ENCODE measurements at places on chromosomes 4 and X.

DNA sequence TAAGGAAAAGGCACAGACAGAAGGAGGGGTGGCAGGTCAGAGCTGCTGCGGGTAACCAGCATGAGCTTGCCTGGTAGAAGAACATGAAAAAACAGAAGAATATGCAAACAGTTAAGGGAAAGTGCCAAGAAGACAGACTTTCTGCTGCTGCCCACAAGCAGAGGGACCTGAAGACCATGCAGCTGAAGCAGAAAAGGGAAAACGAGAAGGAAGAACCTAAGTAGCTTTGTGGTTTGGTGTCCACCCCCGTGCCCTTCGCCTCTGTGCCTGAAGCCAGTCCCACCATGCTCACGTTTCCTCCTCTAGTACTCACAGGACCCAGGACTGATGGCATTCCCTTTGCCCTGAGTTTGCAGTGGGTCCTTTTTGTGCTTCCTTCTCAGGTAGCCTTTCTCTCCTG, 62.8 kb downstream of the UBA6 start:
- DNase-seq, result no peak

DNA sequence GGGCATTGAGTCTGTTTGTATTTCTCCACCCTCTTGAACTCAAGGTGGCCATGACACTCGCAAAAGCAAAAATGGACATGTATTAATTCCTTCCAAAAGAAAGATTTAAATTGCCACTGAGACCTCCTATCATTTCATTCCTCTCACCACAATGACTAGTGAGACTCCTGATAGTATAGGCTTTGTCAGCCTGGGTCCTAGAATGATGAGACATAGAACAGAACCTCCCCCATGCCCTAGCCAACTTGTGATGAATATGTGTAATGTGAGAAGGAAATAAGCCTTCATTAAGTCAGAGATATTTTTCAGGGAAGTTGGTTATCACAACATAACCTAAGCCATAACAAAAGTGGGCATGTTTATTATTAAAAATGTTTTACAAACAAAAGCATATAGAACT, 62.5 kb downstream of the ASB9 start:
- DNase-seq, result no peak

GRCh38 chrX:112664924-112665323, 14.8 kb downstream of the LHFPL1 start:
- DNase-seq, result no peak

- DNase-seq, result no peak
These were observed 7.0 kb downstream of the TNIP3 start for GRCh38 chr4:121156822-121157769.

DNA sequence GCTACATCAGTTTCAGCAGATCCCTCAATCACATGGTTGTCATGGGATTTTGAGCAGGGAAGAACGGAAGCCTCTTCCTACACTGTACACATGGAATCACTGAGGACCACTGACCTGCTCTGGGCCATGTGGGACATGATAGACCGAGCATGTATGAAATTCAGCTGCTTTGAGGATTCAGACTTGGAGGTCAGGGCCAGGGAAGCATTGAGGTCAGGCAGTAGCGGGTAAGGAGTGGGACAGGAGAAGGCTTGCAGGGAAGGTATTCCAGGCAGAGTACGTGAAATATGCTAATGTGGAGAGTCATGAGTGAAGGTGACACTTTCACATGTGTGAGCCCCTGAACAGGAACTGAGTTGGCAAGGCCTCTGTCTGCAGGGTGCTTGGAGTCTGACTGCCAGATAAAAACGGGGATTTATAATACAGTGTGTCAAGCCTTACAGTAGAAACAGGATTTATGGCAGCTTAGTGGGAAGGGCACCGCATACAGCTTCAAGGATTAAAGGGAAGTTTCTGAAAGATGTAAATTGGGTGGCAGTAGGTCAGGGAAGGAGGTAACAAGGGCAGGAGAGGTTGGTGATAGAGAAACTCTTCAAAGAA, 111.7 kb downstream of the STK32B start:
- DNase-seq, result no peak

DNA sequence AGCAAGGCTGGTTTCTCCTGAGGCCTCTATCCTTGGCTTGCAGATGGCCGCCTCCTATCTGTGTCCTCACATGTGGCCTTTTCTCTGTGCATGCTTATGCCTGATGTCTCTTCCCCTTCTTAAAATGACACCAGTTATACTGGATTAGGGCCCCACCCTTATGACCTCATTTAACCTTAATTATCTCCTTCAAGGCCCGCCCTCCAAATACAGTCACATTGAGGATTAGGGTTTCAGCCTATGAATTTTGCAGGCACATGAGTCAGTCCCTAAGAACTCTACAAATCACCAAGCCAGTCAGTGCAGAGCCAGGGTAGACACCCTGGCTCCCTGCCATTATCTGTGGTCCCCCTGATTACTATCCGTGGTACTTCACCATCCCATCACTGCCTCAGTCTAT, 51.6 kb downstream of the MAML3 start:
- DNase-seq, result no peak

- DNase-seq, result no peak
These were observed 28.5 kb downstream of the TBCK start for GRCh38 chr4:106287353-106287969.

GRCh38 chr4:151727365-151727764, 33.4 kb downstream of the GATB start:
- no peak for DNase-seq

- DNase-seq, result no peak
These were observed 114.6 kb downstream of the CPZ start for GRCh38 chr4:8707045-8707781.

GRCh38 chr4:5018096-5018495, 1.2 kb downstream of the CYTL1 start:
- DNase-seq, result no peak

DNA sequence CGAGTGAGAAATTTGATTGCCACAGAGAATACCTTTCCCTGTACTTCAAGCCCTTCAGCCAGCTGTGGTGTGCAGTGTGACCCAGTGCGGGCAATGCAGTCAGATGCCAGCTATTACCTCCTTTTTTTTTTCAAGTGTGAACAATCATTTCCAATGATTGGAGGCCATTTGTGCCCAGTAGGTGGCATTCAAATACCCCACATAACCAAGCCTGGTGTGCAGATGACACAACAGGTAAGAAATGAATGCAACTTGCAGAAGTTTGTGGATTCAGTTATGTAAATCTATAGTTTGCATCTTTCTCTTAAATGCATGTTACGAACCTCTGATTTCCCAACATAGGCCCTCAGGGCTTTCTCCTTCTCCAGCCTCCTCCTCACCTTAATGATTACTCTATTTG, 98.0 kb downstream of the CLCN4 start:
- no peak for DNase-seq

DNA sequence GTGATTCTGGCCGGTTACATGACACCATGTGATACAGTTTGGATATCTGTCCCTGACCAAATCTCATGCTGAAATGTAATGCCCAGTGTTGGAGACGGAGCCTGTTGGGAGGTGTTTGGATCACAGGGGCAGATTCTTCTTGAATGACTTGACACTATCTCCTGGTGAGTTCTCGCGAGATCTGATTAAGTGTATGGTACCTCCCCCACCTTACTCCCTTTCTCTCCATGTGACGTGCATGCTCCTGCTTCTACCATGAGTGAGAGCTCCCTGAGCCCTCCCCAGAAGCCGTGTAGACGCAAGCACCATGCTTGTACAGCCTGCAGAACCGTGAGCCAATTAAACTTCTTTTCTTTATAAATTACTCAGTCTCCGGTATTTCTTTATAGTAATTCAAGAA, 23.6 kb downstream of the CPE start:
- no peak for DNase-seq

GRCh38 chrX:27815209-27815608, 7.4 kb downstream of the MAGEB10 start:
- no peak for DNase-seq

GRCh38 chrX:17602245-17602644, 135.0 kb upstream of the SCML1 start:
- DNase-seq, result no peak

- no peak for DNase-seq
These were observed 529 bp upstream of the CITED1 start for GRCh38 chrX:72306085-72306801.

DNA sequence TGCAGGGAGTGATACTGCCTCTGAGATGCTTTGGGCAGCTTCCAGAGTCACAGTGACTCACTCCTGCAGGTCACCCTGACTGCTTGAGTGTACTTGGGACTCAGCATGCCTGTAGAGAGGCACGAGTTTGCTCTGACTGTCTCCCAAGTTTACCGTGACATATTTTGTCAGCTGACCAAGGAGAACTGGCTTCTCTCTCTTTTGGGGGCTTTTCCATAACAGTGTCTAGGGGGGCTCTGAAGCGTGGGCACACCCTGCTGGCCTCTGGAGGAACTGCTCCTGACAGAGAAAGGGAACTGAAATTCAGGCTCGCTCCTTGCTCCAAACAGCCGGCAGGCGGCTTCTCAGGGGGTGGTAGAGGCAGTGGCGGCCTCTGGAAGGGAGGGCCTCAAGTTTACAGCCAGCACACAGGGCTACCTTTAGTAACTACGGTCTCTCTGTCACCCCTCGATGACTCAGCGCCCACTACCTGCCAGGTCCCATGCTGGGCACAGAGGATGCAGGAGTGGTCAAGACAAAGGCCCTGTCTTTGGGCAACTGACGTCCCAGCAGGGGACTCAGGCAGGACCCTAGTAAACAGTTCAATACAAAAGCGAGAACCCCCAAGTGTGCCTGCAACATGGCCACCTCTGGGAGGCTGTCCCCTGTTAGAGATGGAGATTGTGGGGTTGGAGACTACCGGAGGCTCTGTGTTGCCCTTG, 17.8 kb downstream of the ZNF185 start:
- peak; percentile 77 for DNase-seq

DNA sequence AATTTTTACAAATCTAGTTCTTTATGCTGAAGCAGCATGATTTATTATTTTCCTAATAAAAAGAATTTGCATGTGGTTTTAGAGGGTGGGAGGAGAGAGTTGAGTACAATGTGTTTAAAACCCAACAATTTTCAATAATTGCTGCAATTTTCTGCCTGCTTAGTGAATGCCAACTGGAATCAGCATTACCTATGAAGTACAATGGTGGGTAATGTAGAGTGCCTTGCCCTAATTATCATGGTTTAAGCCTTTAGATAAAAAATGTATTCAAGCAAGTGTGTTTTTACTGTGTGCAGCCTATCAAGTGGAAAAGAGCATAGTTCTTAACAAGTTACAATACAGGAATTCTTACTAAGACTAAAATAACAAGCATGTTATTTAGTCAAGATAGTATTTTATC, 77.9 kb upstream of the ANKRD50 start:
- DNase-seq, result no peak

GRCh38 chr4:156495836-156496235, 475.8 kb downstream of the PDGFC start:
- no peak for DNase-seq

DNA sequence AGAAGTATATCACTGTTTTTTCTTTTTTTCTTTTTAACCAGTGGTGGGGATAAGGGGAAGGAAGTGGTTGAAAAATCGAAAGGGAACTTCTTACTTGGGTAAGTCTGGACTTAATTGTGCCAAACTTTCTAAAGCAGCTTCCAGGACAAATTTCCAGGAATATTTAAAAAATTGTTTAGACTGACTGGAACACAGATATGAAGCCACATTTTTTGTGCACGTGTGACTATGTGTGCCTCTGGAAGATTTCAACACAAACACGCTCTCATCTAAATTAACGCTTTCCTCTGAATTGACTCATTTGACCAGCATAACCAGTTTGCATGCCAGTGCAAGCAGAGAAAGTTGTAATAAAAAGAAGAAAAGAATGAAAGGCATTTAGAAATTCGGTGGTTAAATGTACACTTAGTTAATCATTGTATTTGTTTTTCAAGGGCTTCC, 18.8 kb upstream of the YTHDC1 start:
- DNase-seq, result no peak

- DNase-seq, result no peak
These were observed 99.4 kb upstream of the SPANXC start for GRCh38 chrX:141341743-141342142.

- no peak for DNase-seq
These were observed 2.1 kb downstream of the DCLK2 start for GRCh38 chr4:150080337-150080736.

DNA sequence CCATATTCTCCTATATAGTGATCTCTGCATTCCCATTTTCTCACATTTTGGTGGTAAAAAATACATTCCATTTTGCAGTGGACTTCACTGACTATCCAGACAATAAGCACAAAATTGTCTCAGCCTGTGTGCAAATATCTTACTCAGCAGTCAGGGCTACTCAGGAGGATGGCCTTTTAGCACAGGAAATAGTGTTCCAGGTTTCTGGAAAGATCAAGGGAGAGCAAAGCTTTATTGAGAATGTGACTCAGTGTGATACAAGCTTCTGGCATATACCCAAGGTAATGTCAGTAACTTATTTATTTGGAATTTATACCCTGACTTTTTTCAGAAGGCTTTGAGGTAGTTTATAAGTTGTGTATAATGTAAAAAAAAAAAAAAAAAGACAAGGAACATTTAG, 233.4 kb downstream of the TEX13A start:
- DNase-seq, result no peak

GRCh38 chrX:21738210-21738949, 19.5 kb downstream of the SMPX start:
- no peak for DNase-seq

DNA sequence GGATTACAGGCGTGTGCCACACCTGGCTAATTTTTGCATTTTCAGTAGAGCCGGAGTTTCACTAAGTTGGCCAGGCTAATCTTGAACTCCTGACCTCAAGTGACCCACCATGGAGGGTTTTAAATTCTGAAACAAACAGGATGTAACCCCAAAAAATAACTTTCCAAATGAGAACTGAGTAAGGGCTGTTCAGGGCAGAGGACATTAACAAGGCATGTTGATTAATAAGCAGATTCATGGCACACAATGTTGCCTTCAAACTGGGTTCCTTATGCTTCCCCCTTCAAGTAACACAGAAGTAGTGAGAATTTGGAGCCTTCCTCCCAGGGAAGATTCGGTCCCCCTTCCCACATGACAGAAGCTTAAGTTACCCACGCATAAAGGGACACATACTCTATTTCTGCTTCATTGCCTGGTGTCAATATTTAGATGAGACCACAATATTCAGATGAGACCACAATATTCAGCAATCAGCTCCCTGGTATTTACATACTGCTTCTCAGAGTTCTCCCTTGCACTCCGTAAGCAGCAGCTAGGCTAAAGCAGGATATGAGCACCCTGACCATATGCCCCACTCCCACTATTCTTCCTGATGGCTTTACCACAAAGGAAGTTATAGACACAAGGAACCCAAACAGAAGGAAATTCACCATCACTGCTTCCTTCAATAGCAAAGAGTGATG, 21.4 kb downstream of the GRSF1 start:
- DNase-seq, result no peak

DNA sequence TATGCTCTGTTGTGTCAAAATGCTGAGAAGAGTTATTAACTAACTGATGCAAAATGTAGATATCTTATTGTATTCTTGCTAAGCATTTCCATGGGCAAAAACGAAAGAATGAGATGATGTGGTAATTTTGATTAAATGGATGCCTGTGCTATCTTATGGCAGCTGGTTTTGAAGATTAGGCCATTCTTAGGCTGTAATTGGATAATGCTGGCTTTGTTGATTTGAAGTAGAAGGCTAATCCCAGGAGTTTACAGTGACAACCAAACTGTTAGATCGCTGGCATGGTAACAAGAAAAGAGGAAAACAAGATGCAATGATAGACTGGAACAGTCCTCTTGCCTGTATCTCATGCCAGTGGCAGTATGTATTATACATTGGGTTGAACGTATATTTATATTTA, 74.1 kb upstream of the WDR44 start:
- no peak for DNase-seq

- DNase-seq, result no peak
These were observed 85.0 kb upstream of the HELT start for GRCh38 chr4:184933311-184933710.

GRCh38 chr4:40718586-40718985, 31.2 kb upstream of the NSUN7 start:
- no peak for DNase-seq

All from GM13977 (cell line).